ENCODE measurements at places on chromosomes 11 and 22.

DNA sequence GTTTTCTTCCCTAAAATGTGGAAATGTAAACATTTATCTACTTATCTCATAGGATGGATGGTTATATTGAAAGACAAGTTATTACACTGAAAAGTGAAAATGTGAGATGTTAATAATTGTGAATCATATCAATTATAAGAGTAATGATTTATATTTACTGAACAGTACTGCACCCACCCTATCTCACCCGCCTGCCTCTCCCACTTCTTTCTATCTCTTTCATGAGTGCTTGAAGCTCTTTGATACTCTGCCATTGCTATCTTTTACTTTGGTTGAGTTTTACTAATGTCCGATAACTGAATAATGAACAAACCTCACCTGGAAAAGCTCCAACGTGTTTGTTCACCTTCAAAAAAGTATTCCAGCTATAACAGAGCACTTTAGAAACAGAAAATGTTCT lies 263.0 kb upstream of the UBASH3B start:
- no peak for DNase-seq

- DNase-seq, result no peak
These were observed 170.0 kb upstream of the PDGFD start for GRCh38 chr11:104333977-104334376.

DNA sequence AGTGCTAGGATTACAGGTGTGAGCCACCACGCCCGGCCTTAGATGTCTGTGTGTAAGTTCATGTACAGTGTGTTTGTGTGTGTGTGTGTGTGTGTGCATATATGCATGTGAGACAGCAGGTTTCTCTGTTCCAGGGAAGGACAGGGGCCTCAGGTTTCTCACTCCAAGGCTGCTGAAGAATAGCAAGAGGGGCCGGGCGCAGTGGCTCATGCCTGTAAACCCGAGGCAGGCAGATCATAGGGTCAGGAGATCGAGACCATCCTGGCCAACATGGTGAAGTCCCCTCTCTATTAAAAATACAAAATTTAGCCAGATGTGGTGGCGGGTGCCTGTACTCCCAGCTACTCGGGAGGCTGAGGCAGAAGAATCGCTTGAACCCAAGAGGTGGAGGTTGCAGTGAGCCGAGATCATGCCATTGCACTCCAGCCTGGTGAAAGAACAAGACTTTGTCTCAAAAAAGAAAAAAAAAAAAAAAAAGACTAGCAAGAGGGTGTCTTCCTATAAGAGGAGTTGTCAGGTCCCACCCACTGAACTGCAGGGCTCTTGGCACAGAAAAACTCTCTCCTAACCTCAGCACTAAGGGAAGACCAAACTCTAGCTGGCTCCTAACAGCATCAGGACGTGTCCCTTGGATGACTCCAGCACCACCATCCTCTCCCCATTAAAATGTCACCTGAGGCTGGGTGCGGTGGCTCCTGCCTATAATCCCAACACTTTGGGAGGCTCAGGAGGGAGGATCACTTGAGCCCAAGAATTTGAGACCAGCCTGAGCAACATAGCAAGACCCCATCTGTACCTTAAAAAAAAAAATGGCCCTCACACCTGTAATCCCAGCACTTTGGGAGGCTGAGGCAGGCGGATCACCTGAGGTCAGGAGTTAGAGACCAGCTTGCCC lies 40.0 kb downstream of the TST start:
- no peak for DNase-seq

DNA sequence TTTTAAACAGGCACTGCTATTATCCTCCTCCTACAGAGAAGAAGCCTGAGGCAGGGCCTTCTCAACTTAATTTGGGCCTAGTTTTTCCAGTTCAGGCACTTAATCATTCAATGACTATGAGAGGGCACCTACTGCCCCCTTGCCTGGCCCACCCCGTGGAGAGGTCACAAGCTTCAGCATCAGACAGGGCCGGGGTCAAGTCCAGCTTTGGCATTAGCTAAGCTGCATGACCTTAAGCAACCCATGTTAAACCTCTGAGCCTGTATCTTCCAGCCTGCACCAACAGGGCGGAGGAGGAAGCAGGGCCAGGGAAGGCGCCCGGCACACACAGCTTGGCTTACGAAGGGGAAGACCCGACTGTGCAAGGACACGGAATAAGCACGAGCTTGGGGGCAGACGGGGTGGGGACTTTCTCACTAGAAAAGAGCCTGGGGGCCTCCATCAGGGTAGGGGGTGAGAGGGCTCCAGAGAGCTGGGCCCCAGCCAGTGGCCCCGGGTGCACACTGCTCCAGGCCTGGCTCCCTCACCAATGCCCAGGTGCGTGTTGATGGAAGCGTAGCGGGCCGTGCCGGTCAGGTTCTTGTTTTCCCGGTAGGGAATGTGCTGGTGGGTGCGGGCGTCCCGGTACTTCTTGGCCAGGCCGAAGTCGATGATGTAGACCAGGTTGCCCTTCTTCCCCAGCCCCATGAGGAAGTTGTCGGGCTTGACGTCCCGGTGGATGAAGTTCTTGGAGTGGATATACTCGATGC lies 16.9 kb downstream of the CSNK1E start:
- DNase-seq, result no peak

DNA sequence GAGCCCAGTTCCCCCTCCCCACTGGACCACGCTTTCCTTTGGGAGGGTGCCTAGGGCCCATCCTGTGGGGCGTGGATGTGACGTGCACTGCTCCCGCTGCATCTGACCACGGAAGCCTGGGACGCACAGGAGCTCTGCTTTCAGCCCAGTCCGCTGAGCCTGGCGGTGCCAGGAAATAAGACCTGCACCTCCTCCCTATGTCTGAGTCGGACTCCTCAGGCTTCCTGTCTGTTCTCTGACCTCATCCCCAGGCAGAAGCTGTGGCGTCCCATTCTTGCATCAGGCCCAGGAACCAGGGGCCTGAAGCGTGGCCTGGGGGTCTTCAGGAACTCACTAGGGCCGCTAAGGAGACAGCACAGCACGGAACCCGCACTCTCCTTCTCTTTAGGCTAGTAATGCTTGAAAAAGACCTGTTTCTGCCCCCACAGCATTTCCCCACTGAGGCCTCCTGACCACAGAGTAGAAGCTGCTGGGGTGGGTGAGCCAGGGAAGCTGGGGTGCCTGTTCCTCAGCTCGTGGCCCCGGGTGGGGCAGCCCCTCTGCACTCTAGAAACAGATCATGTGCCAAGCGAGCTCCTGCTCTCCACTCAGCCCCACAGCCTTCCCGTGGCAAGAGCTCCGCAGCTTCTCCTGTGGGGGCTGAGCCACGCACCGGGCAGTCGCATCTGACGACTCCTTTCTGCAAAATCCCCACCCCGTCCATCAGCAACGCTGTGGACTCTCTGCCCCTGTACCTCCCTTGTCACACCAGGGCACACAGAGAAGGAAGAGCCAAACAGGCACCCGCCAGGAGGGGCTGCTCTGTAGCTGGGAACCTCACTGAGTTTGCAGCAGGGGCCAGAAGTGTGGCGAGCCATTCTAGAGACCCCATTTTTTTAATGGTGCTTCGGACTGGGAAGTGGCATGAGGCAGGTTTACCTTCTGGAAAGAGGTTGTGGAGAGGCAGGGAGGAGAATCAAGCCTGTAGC lies 22.6 kb downstream of the MOV10L1 start:
- no peak for DNase-seq

DNA sequence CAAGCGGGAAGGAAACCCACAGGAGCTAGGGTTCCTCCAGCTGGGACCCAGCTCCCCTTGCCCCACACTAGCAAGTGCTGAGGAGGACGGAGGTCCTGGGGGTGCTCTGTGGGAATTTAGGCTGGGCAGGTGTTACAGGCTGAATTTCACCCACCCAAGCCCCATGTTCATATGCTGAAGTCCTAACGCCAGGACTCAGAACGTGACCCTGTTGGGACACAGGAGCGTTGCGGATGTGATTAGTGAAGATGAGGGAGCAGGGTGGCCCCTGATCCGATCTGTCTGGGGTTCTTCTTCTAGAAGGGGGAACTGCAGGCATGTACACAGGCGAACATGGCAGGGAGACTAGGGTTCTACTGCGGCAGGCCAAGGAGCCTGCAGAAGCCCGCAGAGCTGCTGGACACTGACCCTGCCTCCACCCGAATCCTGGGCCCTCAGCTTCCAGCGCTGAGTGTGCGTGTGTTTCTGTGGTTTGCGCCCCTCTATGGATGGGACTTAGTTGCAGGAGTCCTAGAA lies 103.4 kb upstream of the FGF3 start:
- no peak for DNase-seq

DNA sequence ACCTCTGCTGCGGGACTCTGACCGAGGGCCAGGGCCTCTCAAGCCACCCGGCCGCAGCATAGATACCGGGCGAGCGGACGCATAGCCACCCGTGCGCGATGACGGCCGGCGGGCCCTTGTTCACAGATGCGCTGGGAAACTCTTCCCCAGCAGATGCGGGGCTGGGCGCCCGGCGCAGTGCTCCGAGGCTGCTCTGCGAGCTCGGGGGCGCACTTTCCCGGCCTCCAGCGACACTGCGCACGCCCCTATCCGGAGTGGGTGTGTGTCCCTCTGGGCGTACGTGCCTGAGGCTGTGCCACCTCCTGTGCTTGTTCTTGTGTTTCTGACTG lies 104.7 kb upstream of the E2F8 start:
- no peak for DNase-seq

Measured in left renal cortex interstitium (tissue), 4 donors.